Smooth muscle cell of trachea (primary cell): ENCODE measurements at places on chromosomes 5 and 9. TPM values are rescaled to one million over a fixed set of nuclear protein-coding genes. Genes with fewer than 3 reads are reported as not detected.

Gene UBE2R2
- total RNA-seq, result 18.7 and 28.2 TPM in 2 replicates

Gene BRINP1
- total RNA-seq, result under 0.01 TPM in 2 replicates

Gene DIRAS2
- total RNA-seq, result under 0.01 and 0.66 TPM in 2 replicates

Gene ETF1
- 126 and 127 TPM in 2 replicates for total RNA-seq

Gene PPP2R2B
- 0.17 TPM in 1 of 2 replicates, not detected in the other for total RNA-seq

Gene PCDHA9
- total RNA-seq, result under 0.01 TPM in 2 replicates

Gene FAM153A
- total RNA-seq, result 0.66 TPM in 1 of 2 replicates, not detected in the other

Gene MYMK
- total RNA-seq, result not detected in 2 replicates

Gene QSOX2
- total RNA-seq, result 12.2 and 18.9 TPM in 2 replicates

Gene CATSPER3
- total RNA-seq, result 0.17 TPM in 1 of 2 replicates, not detected in the other

Gene PGM5
- 88.8 and 110 TPM in 2 replicates for total RNA-seq

Gene PCDHB7
- total RNA-seq, result under 0.01 and 0.66 TPM in 2 replicates

Gene ZNF618
- 10.4 and 12.9 TPM in 2 replicates for total RNA-seq

Gene GLRA1
- total RNA-seq, result not detected in 2 replicates

Gene TEX48
- total RNA-seq, result not detected in 2 replicates

Gene ASTN2
- total RNA-seq, result 8.9 and 24.8 TPM in 2 replicates

Gene PCDHGA11
- 23.0 and 26.9 TPM in 2 replicates for total RNA-seq

Gene CNTLN
- 11.1 and 23.4 TPM in 2 replicates for total RNA-seq

Gene ENG
- 36.8 and 37.1 TPM in 2 replicates for total RNA-seq

Gene PTPRD
- 13.1 and 21.5 TPM in 2 replicates for total RNA-seq

Gene PCDHA4
- 0.29 and 0.33 TPM in 2 replicates for total RNA-seq

Gene CDH9
- total RNA-seq, result not detected in 2 replicates

Gene WDR31
- total RNA-seq, result 2.3 and 4.0 TPM in 2 replicates

Gene OMD
- 0.33 and 0.73 TPM in 2 replicates for total RNA-seq

Gene IFNA2
- not detected in 2 replicates for total RNA-seq

Gene CDX1
- 0.15 and 0.17 TPM in 2 replicates for total RNA-seq

Gene KLHL9
- 48.1 and 52.5 TPM in 2 replicates for total RNA-seq

Gene ARSI
- 12.1 and 18.9 TPM in 2 replicates for total RNA-seq

Gene SMIM33
- total RNA-seq, result not detected in 2 replicates

Gene URM1
- total RNA-seq, result 32.7 and 36.7 TPM in 2 replicates

Gene MTX3
- total RNA-seq, result 21.8 and 23.7 TPM in 2 replicates

Gene PCDHGA7
- 5.4 and 8.4 TPM in 2 replicates for total RNA-seq

Gene ISL1
- not detected in 2 replicates for total RNA-seq

Gene SLC46A2
- total RNA-seq, result not detected in 2 replicates

Gene CDC20B
- total RNA-seq, result under 0.01 TPM in 1 of 2 replicates, not detected in the other

Gene FOXI1
- total RNA-seq, result not detected in 2 replicates

Gene TNFSF15
- 0.44 and 0.99 TPM in 2 replicates for total RNA-seq

Gene ADAMTS12
- total RNA-seq, result 8.9 and 12.1 TPM in 2 replicates

Gene EGFL7
- total RNA-seq, result 6.3 and 17.9 TPM in 2 replicates

Gene PLPP7
- 9.3 and 13.2 TPM in 2 replicates for total RNA-seq

Gene DMGDH
- total RNA-seq, result 2.5 and 5.1 TPM in 2 replicates

Gene AGPAT2
- 35.9 and 52.1 TPM in 2 replicates for total RNA-seq

Gene ZFP37
- total RNA-seq, result 3.0 and 5.2 TPM in 2 replicates

Gene SCGB3A1
- total RNA-seq, result not detected in 2 replicates

Gene MYORG
- 1.2 and 1.9 TPM in 2 replicates for total RNA-seq

Gene FOXD4L6
- not detected in 2 replicates for total RNA-seq
